ENCODE measurements at places on chromosomes 4 and X. TPM values are rescaled to one million over a fixed set of nuclear protein-coding genes. Genes with fewer than 3 reads are reported as not detected.

DNA sequence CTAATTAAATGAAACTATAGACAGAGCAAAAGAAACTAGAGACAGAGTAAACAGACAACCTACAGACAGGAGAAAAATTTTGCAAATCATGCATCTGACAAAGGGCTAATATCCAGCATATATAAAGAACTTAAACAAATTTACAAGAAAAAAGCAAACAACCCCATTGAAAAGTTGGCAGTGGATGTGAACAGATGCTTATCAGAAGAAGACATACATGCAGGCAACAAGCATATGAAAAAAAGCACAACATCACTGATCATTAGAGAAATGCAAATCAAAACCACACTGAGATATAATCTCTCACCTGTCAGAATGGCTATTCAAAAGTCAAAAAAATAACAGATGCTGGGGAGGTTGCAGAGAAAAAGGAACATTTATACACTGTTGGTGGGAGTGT lies 14.8 kb downstream of the ZNF280C start:
- no peak for DNase-seq

MBTPS2 gene
- total RNA-seq: 4.7 TPM

- no peak for DNase-seq
These were observed 105.1 kb downstream of the ADRA2C start for GRCh38 chr4:3871181-3871852.

DNA sequence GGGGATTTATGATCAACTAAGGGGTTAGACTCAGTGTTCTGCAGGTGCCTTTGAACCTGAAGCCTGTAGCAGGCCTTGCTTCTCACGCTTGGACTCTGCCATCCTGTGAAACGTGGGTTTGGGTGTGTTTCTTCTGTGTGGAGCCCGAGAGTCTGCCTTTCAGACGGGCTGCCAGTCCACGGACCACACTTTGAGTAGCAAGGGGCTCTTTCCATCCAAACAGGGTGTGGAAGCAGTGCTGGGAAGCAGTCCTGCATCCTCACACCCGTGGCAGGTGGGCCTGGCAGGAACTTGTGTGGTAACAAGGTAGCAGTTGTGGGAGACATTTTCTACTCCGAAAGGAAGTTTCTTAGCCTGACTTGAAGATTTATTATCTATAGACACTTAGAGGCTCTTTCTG lies 22.7 kb downstream of the RGS12 start:
- DNase-seq: no peak

GRCh38 chrX:145484740-145485139 lies 237.4 kb downstream of the SPANXN1 start:
- no peak for DNase-seq

RAB40A gene
- total RNA-seq: under 0.01 TPM

DNA sequence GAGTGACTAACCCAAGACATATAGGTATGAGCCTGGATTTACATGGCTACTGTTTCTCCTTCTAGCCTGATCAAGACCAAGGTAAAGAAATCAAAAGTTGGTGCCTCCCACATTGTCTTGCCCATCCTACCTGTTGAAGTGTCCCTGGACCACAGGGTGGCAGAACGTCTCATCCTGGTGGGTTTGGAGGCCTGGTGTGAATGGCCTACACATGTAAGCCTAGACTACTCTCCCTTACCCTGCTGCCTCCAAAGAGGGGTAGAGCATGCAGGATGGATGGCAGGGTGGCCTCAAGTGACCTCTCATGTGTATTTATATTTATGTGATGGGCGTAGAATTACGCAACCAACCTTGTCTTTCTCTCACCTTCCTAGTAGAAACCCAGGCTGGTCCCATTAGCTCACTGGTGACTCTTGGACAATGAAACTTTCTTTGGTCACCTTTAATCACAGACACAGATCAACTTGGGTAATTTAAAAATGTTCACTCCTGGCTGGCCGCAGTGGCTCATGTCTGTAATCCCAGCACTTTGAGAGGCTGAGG lies 73.3 kb upstream of the SOD3 start:
- DNase-seq: no peak

GRCh38 chrX:50801135-50801534 lies 12.9 kb downstream of the SHROOM4 start:
- no peak for DNase-seq

DNA sequence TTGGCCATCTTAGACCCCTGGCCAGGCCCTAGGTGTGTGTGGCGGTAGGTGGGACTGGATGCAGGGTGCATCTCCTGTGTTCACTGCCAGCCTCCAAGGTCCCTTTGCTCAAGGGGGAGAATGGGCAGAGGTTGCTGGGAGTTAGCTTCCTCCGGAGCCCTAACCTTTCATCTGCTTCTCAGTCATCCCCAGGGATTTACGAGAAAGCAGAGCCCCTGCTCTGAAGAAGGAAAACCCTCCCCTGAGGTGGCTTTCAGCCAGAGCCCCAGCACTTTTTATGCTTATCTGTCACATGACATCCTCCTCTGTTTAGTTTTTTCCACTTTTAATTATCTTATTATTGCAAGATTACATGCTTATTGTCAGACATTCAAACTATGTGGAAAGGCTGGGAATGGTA lies 44.9 kb upstream of the DDX3X start:
- DNase-seq: no peak

DNA sequence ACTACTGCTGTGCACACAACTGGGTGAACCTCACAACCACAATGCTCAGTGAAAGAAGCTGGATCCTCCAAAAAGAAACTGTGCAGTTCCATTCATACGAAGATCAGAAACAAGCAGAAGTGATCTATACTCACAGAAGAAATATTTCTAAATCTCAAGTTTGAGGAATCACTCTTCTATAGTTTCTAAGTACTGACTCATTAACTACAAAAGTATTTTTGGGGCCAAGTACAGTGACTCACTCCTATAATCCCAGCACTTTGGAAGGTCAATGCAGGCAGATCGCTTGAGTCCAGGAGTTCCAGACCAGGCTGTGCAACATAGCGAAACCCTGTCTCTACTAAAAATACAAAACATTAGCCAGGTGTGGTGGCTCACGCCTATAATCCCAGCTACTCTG lies 51.3 kb upstream of the RELL1 start:
- DNase-seq: peak; percentile 69

CT55 gene
- not detected for total RNA-seq

DNA sequence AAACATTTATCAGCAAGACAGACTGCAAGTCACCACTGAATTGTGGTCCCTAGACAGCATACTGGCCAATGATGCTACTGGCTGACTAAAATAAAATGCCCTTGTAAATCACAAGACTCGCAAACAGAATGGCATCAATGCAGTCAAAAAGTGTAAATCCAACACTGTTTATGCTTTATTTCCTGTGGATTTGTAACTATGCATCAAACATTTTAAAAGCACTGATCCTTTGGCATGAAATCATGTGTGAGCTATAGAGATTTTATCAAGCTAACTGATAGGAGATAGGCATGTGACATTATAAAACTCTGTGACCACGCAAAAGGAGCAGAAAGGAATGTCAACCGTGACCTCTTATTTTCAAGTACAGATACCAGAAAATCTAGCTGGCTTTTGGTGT lies 20.8 kb downstream of the MBNL3 start:
- no peak for DNase-seq

DNA sequence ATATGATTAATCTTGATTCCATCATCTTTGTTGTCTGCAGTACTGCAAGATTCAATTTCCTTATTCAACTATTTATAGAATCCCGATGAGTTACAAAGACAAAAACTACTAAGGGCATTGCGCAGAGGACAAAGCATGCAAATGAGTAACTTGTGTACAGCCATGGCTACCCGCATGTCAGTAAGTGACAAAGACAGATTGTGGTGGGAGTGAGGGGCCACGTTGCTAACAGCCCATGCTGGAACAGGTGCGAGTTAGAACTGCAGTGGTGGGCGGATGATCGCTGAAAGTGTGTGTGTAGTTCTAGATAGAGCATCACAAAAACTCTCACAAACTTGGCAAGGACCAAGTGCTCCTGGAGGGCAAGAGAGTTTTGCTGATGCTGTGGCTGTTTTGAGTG lies 49.5 kb downstream of the ACOX3 start:
- no peak for DNase-seq

DNA sequence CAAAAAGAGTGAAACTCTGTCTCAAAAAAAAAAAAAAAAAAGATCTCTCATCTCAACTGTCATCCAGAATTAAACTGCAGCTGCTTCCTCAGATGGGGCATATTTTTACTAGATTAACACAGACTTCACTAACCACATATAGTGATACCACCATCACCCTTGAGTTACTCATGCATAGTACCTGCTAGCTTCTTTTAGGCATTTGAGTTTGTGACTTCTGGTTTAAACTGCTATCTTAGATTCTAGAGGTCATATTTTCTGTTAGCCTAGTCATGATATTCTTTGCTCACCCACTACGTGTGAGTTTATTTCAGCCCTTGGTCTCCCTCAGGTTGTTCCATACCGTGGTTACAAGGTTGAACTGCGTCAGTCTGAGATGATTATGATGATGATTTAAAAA lies 154.9 kb upstream of the BMP3 start:
- no peak for DNase-seq

- no peak for DNase-seq
These were observed 130.5 kb downstream of the TENT5D start for GRCh38 chrX:80550722-80551121.

GRCh38 chrX:33195698-33196097 lies 15.7 kb downstream of the DMD start:
- DNase-seq: peak; percentile 31

DNA sequence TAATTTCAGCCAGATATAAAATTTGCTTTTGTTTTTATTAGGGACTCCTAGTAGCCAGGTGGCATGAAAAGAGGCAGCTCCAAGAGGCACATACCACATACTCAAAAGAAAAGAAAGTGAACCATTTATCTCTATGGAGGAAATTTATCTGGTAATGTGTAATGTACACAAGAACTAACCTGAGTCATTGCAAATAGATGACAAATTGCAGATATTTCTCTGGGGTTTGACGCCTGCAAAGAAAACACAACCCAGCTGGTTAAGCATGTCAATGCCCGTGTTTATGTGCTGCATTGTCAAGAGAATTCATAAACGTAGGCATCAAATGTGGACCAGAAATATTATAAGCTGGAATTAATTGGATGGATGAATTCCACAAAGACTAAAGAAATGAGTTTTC lies 46.9 kb upstream of the PHKA2 start:
- no peak for DNase-seq

- no peak for DNase-seq
These were observed 110.0 kb upstream of the NKX1-1 start for GRCh38 chr4:1516261-1516660.

DNA sequence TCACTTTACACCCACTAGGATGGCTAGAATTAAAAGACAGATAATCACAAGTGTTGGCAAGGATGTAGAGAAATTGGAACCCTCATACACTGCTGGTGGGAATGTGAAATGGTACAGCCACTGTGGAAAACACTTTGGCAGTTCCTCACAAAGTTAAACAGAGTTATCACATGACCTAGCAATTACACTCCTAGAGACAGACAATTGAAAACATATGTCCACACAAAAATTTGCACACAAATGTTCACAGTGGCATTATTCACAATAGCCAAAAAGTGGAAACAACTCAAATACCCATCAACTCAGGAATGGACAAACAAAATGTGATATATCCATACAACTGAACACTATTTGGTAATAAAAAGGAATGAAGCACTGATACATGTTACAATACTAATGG lies 5.7 kb downstream of the ZNF280C start:
- peak; percentile 15 for DNase-seq

DNA sequence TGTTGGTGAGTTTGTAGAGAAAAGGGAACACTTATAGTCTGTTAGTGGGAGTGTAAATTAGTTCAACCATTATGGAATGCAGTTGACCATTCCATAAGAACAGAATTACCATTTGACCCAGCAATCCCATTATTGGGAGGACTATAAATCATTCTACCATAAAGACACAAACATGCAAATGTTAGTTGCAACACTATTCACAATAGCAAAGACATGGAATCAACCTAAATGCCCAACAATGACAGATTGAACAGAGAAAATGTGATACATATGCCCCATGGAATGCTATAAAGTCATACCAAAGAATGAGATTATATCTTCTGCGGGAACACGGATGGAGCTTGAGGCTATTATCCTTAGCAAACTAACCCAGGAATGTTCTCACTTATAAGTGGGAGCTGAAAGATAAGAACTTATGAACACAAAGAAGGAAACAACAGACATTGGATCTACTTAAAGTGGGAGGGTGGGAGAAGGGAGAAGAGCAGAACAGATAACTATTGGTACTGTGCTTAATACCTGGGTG lies 1819.2 kb upstream of the ADGRL3 start:
- DNase-seq: no peak

RTL9 gene
- 0.56 TPM for total RNA-seq

DNA sequence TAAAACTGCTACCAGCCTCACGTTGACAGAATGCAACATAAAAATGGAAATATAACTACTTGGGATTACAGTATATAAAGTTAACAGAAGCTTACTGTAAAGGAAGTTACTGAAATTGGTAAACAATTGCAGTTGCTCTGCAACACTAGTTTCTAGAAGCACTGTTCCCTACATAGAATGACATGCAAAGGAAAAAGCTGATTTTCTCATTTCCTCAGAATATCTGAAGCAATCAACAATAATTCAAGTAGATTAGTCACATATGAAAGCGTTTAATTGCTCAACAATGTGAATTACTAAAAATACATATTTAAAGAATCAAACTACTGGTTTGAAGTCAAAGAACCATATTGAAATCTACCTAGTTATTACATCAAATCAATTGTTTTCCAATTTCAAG lies 31.8 kb downstream of the PDGFC start:
- DNase-seq: no peak

SPIN4 gene
- total RNA-seq: 3.6 TPM

DNA sequence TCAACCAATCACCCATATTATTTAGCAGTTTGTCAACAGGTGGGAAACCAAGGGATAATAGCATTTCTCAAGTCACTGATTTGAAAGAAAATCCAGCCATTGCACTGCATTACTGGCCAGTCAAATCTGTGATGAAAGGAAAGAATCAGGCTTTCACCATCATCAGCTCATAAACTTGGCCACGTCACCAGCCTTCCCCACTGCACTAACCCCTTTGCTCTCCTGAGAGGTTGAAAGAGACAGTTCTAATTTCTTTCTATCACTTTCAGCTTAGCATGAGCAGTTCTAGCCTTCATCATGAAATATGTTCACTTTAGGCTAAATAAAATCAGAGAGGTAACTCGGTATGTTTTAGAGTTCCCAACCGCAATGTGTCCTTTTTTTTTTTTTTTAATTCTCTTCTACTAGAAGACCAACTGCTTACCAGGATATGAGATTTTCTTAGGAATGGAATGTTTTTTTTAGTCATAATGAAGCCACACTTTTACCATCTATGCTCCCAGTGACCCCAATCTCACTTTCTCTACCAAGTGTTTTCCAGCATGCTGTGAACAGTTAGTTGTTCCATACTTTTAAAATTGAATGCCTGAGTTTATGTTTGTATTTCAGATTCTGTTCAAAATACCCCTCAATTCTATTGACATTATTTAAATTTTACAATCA lies 55.7 kb upstream of the SLC7A11 start:
- DNase-seq: peak; percentile 31

GRCh38 chr4:68385267-68385666 lies 35.4 kb upstream of the YTHDC1 start:
- no peak for DNase-seq

DNA sequence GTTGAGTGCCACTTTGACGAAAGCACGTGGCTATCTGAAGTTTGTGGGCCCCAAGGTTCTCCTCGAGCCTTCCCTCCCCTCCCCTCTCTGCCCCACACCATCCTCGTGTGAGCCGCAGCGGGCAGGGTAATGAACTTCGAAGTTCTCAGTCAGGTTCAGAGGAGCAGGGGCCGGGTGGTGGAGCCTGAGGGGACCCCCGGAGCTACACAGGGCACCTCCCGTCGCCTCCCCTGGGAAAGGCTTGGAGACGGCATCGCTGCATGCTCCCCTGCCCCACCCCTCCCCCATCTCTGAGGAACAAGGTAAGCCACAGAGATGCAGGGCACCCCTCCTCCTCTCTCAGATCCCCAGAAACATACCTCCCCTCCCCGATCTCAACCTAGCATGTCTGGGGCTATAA lies 2.8 kb upstream of the NKX1-1 start:
- DNase-seq: no peak
